ENCODE measurements at places on chromosomes 6 and 20. TPM values are rescaled to one million over a fixed set of nuclear protein-coding genes. Genes with fewer than 3 reads are reported as not detected.

- no peak overlapping the region for H3K27ac ChIP-seq
- H3K4me1 ChIP-seq: no peaks in the 10 kb centered on the region
- DNase-seq: no peak
Observed at GRCh38 chr6:5950361-5950785, 56.4 kb downstream of the NRN1 start.

DNA sequence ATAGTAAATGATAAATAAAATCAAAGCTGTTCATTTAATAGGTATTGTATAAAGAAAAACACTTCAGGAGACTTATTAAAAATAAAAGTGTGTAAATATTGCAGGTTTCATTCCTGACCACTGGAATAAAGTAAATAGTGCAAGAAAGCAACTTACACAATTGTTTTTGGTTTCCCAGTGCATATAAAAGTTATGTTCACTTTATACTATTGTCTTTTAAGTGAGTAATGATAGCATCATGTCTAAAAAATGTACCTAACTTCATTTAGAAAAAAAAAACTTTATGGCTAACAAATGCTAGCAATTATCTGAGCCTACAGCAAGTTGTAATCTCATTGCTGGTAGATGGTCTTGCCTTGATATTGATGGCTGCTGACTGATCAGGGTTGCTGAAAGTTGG, 726.6 kb upstream of the POU3F2 start:
- no peaks in the 10 kb centered on the region for H3K4me1 ChIP-seq
- no peaks in the 10 kb centered on the region for H3K27me3 ChIP-seq
- no peak overlapping the region for H3K27ac ChIP-seq
- H3K36me3 ChIP-seq: no peaks in the 10 kb centered on the region

- no peak for DNase-seq
- peaks cover 3% of the 10 kb centered on the region for H3K4me1 ChIP-seq
- H3K4me3 ChIP-seq: peak overlapping the region; percentile 62
- peak overlapping the region; percentile 73 for H3K27ac ChIP-seq
- H3K36me3 ChIP-seq: no peaks in the 10 kb centered on the region
- no peaks in the 10 kb centered on the region for H3K27me3 ChIP-seq
Observed at GRCh38 chr6:1554141-1554475, 55.6 kb upstream of the FOXC1 start.

DNA sequence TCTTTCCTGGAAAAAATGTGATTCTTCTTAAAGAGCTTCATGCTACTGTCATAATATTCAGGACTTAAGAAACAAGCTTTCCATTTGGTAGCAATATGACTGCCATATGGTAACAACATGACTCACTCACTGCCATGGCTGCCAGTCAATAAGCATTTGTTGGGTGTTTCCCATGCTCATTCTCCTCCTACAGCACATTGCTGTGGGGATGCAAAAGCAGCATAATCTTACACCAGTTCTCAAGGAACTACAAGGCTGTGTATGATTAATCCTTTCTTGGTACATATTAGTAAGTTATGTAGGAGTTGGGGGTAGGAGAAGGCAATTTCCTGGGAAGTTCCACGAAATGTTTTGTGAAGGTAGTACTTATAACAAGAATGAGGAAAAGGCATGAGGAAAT, 76.7 kb downstream of the CEP162 start:
- H3K4me1 ChIP-seq: no peaks in the 10 kb centered on the region
- no peak for DNase-seq
- H3K27ac ChIP-seq: no peak overlapping the region
- H3K36me3 ChIP-seq: peaks cover 28% of the 10 kb centered on the region
- H3K27me3 ChIP-seq: no peaks in the 10 kb centered on the region

GRCh38 chr6:93433592-93433991, 14.2 kb upstream of the EPHA7 start:
- no peaks in the 10 kb centered on the region for H3K36me3 ChIP-seq
- no peaks in the 10 kb centered on the region for H3K4me1 ChIP-seq
- H3K4me3 ChIP-seq: no peak overlapping the region
- DNase-seq: no peak

GRCh38 chr6:163054641-163055040, 326.9 kb downstream of the PACRG start:
- no peak overlapping the region for H3K27ac ChIP-seq
- no peak overlapping the region for H3K4me3 ChIP-seq
- no peak for DNase-seq
- H3K27me3 ChIP-seq: no peaks in the 10 kb centered on the region
- H3K36me3 ChIP-seq: no peaks in the 10 kb centered on the region
- H3K4me1 ChIP-seq: no peaks in the 10 kb centered on the region

DNA sequence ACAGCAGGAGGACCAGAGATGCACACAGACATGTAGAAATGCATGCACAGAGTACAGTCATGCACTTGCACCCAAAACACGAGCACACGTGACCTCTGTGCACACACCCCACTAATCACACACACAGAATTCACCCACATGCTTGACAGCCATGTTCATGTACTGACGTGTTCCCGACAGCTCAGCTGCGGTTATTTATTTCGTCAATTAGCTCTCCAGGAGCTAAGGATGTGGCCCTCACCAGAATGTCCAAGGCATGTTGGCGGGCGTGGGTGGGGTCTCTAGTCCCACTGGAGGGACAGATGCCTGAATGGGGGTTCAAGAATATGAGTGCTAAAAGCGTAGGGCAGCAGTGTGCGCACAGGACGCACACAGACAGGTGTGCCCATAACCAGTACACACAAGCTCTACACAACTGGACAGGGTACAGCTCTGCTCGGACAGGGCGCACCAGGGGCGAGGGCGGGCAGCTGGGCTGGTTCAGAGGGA, 571 bp upstream of the PRPF6 start:
- peak overlapping the region; percentile 90 for H3K27ac ChIP-seq
- no peaks in the 10 kb centered on the region for H3K27me3 ChIP-seq
- H3K4me3 ChIP-seq: peak overlapping the region; percentile 93
- H3K36me3 ChIP-seq: peaks cover 19% of the 10 kb centered on the region
- DNase-seq: no peak
- H3K4me1 ChIP-seq: peaks cover 30% of the 10 kb centered on the region

DNA sequence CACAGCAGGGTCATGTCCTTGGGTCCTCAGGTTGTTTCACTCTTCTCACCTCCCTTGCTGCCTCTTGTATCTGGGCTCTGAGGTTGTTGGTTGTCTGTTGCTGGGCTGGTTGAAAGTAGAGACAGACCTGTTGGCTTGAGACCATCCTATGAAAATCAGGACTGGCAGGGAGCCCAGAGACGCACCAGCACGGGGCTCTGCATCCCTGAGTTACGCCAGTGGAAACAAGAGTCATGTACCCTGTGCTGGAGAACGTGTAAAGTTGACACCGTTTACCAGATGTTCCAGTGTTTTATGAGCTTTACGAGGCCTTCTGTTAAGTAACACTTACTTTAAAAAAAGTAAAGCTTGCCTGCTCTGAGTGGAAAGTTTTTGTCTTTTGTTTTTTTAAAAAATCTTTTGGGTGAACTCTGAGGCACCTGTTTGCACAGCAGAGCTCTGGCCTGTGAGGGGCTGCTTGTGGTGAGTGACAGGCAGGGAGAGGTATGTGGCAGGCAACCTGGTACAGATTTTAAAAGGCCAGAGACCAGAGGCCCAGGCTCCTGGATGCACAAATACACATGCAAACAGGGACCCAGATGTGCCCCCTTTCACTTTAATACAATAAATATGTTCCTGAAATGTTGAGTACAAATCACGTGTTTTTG, 260.0 kb upstream of the SUPT3H start:
- no peaks in the 10 kb centered on the region for H3K4me1 ChIP-seq
- no peaks in the 10 kb centered on the region for H3K36me3 ChIP-seq
- no peak overlapping the region for H3K27ac ChIP-seq

GMPR gene
- total RNA-seq: 17.6 TPM

FITM2 gene
- 12.6 TPM for total RNA-seq

MATN4 gene
- total RNA-seq: 0.29 TPM

PLN gene
- total RNA-seq: 5.8 TPM

IL17A gene
- total RNA-seq: not detected

ENPP1 gene
- 3.4 TPM for total RNA-seq
